ENCODE measurements at places on chromosomes 16 and 17. TPM values are rescaled to one million over a fixed set of nuclear protein-coding genes. Genes with fewer than 3 reads are reported as not detected.

ASPHD1 gene
- 0.33 TPM for total RNA-seq

DNA sequence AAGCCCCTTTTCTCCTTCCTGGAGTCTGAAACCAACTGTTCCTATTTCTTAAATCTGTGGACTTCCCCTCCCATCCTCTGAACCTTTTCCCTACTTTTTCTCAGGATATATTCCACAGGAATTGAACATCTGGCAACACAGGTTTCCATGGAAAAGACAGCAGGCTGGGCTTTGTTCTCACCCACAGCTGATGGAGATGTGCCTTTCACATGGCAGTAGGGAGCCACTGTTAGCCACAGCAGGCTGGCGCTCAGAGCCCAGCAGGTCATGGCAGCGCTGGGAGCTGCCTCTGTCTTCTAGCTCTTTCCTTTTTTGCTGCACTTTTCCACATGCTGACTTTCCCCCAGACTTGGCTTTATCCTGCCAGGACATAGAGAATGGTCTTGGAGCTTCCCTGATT, 116.4 kb upstream of the NLRP1 start:
- H3K27ac ChIP-seq: no peak overlapping the region
- no peaks in the 10 kb centered on the region for H3K36me3 ChIP-seq
- no peaks in the 10 kb centered on the region for H3K4me1 ChIP-seq
- no peak overlapping the region for H3K4me3 ChIP-seq
- DNase-seq: no peak

GRCh38 chr17:79932451-79933306, 93.4 kb upstream of the CBX4 start:
- H3K4me1 ChIP-seq: peaks cover 12% of the 10 kb centered on the region
- no peak overlapping the region for H3K4me3 ChIP-seq
- no peak for DNase-seq
- no peak overlapping the region for H3K27ac ChIP-seq

- H3K4me1 ChIP-seq: peaks cover 82% of the 10 kb centered on the region
- peaks cover 13% of the 10 kb centered on the region for H3K27me3 ChIP-seq
- peak overlapping the region; percentile 76 for H3K27ac ChIP-seq
- H3K36me3 ChIP-seq: peaks cover 5% of the 10 kb centered on the region
- no peak overlapping the region for H3K4me3 ChIP-seq
These were observed 3.0 kb upstream of the ITGAX start for GRCh38 chr16:31351942-31352325.

- DNase-seq: no peak
- H3K4me1 ChIP-seq: no peaks in the 10 kb centered on the region
- H3K4me3 ChIP-seq: no peak overlapping the region
- no peak overlapping the region for H3K27ac ChIP-seq
- H3K36me3 ChIP-seq: no peaks in the 10 kb centered on the region
These were observed 512.4 kb downstream of the HS3ST4 start for GRCh38 chr16:26204138-26204537.

DNA sequence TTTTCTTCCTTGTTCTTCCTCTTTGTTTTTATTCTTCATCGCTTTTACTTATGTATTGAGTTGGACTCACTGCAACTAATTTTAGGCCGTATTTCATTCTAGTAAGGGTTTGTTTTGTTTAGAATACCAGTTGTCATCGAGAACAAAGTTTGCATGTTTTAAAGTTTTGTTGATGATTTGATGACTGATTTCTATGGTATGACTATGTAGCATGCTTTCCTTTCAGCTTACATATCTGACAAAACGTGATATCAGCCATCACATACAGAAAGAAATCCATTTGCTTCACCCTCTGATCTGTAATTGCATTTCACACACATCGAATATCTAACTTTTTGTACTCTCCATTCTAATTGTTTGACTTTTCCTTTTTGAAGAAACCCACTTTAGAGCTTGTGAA, 4.0 kb downstream of the PRKCA start:
- H3K4me3 ChIP-seq: peak overlapping the region; percentile 61
- peaks cover 3% of the 10 kb centered on the region for H3K27me3 ChIP-seq
- H3K4me1 ChIP-seq: peaks cover 69% of the 10 kb centered on the region
- no peak for DNase-seq
- peak overlapping the region; percentile 76 for H3K27ac ChIP-seq
- H3K36me3 ChIP-seq: peaks cover 57% of the 10 kb centered on the region

- no peaks in the 10 kb centered on the region for H3K27me3 ChIP-seq
- H3K4me3 ChIP-seq: no peak overlapping the region
- H3K36me3 ChIP-seq: no peaks in the 10 kb centered on the region
- no peaks in the 10 kb centered on the region for H3K4me1 ChIP-seq
- no peak overlapping the region for H3K27ac ChIP-seq
These were observed 204.2 kb downstream of the NTN1 start for GRCh38 chr17:9225305-9226101.

ACOX1 gene
- total RNA-seq: 28.8 TPM

Measured in activated CD8-positive, alpha-beta memory T cell treated with anti-CD3 and anti-CD28 coated beads, Interleukin-2, amount 10 ng/mL, durations not matched to agents 7 days and 5 days (primary cell).